H7 (cell line): ENCODE measurements at places on chromosomes 5 and 9. TPM values are rescaled to one million over a fixed set of nuclear protein-coding genes. Genes with fewer than 3 reads are reported as not detected.

DNA sequence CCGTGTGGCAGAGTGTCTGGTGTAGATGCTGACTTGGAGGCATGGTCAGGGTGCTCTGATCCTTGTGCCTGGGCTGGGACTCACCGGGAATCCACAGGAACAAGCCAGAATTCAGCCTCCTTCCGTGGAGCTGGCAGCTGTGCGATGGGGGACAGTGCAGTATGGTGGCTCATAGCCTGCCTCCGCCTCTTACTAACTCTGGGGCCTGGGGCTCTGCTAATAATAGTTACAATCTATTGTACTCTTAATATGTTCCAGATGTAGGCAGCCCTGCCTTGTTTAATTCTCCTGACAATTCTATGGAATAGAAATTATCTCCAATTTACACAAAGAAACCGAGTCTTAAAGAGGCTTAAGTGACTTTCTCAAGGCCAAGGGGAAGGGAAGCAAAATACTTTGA lies 77.6 kb downstream of the PCDH1 start:
- no peak for DNase-seq

DNA sequence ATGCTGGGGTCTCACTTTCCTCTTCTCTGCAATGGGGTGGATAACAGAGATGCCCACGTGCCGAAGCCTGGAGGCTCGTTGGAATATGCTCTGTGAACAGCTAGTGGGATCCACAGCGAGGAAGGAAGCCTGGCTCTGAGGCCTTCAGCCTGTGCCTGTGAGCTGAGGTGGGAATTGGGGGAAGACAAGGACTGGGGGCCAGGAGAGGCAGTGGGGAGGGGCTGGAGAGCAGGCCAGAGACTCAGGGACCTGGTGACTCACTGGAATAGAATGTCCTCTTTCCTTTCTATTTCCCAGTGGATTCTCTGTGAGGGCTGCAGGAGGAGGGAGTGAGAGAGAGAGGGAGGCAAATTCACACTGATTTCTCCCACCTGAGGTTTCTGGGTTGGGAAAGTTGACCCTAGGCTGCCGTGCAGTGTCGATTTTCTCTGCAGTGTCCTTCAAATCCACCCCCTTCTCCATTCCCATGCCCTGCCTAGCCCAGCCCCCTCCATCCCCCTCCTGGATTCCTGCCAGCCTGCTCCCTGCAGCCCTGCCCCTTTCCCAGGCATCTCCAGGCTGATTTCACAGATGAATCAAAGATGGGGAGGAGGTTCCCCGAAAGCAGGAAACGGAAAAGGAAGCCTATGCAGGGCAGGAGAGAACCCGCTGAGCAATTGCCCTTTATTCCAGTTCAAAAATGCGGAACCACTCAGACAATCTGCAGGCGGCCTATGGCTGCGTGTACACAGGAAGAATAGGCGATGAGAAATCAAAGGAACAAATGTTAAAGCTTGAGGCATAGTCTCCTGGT lies 1.4 kb upstream of the SPAAR start:
- DNase-seq: peak; percentile 85

DNA sequence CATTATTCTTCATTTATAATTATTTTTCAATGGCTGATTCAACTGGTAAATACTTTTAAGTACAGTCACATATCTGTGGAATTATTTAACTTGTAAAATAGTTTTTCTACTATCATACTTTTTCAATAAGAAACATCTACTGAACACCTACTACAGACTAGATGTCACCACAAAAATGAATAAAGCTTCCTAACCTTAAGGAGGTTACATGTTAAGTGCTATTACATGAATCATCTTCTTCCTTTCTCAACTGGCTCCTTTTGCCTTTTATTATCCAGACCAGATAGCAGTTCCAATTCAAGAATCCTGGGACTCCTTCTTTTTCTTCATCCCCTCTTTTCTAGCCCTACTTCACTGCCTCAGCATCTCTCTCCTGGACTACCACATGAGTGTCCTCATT lies 4.7 kb downstream of the PGGT1B start:
- DNase-seq: no peak

- no peak for DNase-seq
These were observed 33.7 kb downstream of the SSBP2 start for GRCh38 chr5:81717226-81717625.

Gene CXCL14
- 2.7 and 4.2 TPM in 2 replicates for total RNA-seq

DNA sequence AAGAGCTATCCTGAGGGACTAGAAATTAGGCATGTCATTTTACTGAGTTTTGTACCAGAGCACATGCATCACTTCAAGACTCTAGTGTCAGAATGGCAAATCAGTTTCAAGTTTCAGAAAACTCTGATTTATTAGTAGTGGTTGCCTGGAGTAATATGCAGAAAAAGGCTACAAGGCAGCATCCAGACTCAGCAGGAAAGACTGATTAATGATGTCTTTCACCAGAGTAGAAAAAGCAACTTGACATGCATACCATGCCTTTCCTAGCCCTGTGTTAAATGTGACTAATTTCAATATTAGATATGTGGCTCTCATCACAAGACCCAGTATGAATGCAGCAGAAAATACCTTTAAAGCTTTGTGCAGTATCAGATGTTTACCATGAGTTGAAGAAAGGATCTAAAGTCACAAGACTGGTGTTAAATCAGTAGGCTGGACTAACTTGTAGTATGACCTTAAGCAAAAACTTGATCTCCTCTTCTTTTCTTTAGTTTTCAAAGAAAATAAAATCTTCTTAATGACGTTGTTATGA lies 1251.2 kb upstream of the C9orf72 start:
- DNase-seq: no peak

DNA sequence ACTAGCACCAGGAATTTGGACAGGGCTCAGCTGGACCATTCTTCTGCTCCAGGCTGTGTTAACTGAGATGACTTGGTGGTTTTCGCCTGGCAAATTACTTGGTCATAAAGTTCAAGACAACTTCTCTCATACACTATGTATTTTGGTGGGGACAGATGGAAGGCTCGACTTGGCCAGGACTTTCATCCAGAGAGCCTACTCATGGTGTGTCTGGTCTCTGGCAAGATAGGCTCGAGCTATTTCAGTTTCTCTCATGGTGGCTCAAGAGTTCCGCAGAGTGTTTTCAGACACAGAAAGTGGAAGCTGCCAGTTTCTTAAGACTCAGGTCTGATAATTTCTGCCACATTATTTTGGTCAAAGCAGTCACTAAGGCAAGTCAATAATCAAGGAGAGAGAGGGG lies 135.6 kb downstream of the IRX2 start:
- DNase-seq: no peak

DNA sequence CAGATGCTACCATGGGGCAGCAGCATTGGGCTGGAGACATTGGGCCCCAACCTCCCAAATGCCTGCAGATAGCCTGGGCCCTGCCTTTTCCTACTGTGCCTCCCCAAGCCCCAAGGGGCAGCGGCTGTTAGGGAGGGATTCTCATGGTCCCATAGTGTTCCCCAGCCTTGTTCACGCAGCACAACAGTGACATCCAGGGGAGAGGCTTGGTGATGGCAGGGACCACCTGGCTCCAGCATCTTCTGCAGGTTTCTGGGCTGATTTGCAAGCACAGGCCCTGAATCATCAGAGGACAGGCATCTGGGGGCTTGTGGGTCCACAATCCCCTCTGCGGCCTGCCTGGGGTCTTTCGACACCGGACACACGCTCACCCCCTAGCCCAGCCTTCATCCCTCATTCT lies 354.6 kb downstream of the SLIT3 start:
- DNase-seq: peak; percentile 70

GRCh38 chr9:112278152-112278551 lies 55.3 kb downstream of the PTBP3 start:
- no peak for DNase-seq

Gene TTC16
- 0.11 TPM in 1 of 2 replicates, not detected in the other for total RNA-seq

DNA sequence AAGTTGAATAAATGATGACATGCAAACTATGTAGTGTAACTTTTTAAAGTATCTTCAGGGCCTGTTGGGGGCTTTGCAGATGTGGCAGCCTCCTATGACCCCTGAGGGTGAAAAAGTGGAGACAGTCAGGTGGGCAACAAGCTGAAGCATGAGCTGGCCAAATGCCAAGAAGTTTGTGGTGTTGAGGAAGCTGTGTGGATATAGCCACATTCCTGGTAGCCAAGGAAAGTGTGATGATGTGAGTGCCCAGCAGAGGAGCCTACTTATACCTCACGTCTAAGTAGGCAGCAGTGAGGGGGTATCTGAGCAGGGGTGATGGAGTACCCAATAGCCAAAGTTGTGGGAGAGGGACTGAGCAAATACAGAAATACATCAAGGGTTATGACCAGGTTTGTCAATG lies 621.2 kb upstream of the CDH6 start:
- DNase-seq: no peak

Gene CD14
- total RNA-seq: 0.21 TPM in 1 of 2 replicates, not detected in the other

DNA sequence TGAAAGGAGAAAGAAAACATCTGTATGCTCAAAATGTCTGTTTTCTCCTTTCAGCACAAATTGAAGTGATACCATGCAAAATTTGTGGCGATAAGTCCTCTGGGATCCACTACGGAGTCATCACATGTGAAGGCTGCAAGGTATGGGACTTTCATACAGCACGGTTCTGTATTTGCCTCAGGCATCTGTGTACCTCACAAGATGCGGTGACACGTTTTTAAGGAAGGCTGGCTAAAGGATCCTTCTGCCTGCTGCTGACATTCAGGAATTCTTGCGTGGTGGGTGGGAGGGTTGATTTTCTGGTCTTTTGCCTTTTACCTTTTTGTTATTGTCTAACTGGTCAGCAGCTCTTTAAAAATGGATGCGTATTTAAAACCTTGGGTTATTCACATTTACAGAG lies 133.1 kb downstream of the RORB start:
- peak; percentile 8 for DNase-seq

DNA sequence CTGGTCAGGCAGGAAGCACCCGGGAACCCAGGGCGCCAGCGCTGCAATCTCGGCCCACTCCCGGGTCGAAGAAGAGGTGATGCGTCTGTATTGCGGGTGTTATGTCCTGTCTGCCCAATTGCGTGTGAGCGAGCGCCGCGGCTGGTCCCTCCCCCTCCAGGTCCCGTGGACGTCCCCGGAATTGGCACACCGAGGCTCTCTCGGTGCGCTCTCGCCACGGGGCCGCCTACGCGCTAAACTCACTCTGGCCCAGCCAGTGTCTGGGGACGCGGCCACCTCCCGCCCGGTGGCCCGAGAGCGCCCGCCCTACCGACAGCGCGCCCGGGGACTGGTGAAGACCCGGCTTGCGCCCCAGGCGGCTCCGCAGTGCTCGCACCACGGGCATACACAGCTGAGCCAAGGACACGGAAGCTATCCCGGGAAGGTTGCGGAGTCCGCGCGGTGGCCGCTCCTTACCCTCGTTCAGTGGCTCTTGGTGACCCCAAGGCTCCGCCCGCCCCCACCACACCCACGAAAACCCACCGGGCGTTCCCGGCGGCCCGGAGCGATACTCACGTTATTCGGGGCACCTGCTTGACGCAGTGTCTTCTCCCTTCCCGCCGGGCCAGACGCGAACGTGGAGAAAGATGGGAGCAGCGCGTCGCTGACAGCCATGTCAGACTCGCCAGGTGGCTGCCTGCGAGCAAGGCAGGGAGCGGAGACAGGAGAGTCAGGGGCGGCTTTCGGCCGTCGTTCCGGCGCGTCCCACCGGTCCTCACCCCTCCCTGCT lies 1.0 kb downstream of the KLF4 start:
- peak; percentile 79 for DNase-seq

DNA sequence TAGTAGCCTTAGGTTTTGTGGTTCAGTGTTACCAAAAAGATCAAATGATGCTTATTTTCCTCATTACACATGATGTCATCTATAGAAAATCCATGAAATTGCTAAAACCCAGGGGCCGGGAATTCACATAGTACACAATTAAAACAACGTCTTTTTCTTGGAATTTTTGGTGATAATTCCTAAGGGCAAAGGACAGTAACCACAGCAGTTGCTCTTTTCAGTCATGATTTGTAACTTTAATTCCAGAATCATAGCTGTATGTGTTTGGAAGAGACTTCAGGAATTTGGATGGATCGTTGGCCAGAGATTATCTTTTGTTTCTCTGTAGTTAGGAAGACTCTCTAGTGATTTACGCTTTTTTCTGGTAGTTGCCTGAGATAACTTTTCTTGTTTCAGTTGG lies 748.7 kb downstream of the TLE4 start:
- no peak for DNase-seq

Gene INSL4
- total RNA-seq: not detected in 2 replicates

- no peak for DNase-seq
These were observed 7.8 kb downstream of the GZMA start for GRCh38 chr5:55110217-55110616.

- no peak for DNase-seq
These were observed 19.9 kb downstream of the NDST1 start for GRCh38 chr5:150527808-150528207.

DNA sequence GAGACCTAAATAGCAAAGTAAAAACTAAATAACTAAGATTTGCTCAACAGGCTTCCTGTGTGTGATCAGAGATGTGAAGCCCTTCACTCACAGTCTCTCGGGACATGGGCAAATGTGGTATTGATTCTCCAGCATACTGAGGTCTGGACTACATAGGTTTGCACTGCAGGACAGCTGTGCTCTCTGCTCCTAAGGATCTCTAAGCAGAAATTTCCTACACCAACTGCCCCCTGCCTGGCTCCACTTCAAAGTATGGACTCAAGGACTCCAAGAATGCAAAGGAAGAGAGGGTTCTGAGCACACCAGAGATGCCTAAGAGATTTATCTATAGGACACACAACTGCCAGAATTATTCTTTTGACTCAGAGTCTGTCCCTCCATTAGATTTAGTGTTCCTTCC lies 487.2 kb downstream of the SEMA5A start:
- DNase-seq: no peak

DNA sequence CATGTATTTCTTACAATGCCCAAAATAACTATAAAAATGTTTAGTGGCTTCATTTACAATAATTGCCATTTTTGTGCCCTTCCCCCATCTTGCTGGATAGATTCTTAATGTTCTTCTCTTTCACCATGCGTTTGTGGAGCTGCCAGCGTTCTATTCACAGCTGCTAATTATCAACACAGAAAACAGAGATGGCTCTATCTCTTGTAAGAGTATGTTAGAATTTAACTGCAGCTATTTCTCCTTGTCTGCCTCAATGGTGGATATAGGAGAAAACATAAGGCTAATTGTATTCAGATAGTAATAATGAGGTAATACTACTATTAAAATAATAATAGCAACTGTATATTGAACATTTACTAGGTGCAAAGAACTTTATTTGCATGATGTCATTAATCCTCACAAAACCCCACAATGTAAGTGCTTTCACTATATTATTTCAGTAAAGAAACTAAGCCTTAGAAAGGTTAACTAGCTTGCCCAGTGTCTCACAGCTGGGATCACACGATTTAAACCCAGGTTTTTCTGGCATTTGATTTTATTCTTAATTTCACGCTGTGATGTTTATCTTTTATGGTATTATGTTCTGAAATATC lies 50.1 kb downstream of the JAKMIP2 start:
- no peak for DNase-seq

DNA sequence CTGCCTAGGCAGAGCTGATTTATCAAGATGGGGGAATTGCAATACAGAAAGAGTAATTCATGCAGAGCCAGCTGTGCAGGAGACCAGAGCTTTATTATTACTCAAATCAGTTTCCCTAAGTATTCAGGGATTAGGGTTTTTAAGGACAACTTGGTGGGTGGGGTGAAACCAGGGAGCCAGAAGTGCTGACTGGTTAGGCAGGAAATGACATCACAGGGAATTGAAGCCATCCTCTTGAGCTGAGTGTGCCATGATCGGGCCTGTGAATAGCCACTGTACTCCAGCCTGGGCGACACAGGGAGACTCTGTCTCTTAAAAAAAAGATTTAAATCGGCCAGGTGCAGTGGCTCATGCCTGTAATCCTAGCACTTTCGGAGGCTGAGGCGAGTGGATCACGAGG lies 45.3 kb upstream of the CDK5RAP2 start:
- no peak for DNase-seq

Gene AHRR
- total RNA-seq: 0.74 and 1.4 TPM in 2 replicates
